ENCODE measurements at places on chromosomes 5 and 9.

GRCh38 chr9:121319383-121319780 is 50.7 kb downstream of the STOM start:
- DNase-seq, result no peak

DNA sequence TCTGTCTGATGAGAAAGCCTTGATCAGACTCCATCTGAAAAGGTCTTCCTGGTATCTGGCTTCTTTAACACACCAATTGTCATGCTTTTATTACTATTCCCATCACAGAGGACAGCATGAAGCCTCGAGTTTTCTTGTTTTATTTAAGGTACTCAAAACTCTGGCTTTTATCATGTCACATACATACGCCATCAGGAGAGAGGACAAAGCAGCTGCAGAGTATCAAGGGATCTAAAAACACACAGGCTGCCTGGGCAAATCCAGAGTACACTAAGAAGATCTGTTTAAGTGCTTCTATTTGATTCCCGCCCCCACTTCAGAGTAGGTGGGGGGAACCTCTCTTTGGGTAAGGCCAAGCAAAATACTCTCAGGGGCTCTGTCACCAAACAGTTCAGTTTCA is 277.2 kb downstream of the SPOCK1 start:
- no peak for DNase-seq

DNA sequence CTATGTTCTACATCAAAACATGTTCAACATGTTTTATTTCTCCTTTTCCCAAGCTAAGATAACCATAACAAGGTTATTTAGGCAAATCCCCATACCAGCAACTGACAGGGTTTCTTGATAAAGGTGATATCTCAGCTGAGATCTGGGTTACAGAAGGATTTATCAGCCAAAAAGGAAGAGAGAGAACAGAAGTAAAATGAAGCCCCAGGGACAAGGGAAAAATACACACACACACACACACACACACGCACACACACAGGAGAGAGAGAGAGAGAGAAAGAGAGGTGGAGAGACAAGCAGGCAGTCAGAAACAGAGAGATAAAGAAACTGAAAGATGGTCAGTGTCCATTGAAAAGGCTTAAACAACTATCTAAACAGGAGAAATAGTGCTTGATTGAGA is 19.7 kb upstream of the MLLT3 start:
- DNase-seq, result no peak

DNA sequence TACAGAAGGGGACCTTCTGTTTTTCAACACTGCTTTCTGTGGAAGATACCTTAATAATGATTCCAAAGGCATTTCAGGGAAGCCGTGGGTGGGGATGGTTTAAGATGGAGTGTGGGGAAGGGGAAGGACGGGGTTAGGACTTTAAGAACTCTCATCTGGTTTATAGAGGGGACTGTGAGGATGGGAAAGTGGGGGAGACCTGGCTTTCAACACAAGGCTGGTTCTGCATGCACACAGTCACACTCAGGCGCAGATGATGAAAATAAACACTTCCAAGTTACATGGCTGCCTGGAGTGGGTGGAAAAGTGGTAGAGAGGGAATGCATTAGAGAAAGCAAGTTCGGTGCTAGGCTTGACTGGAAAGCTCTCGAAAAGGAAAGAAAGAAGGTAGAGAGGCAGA is 4.9 kb downstream of the MSANTD3 start:
- DNase-seq, result no peak

- DNase-seq, result no peak
Observed at GRCh38 chr5:77751328-77752023, 24.7 kb downstream of the TBCA start.

- DNase-seq, result no peak
Observed at GRCh38 chr5:123520677-123521247, 8.8 kb downstream of the CSNK1G3 start.

GRCh38 chr9:98977246-98977714 is 33.6 kb downstream of the COL15A1 start:
- no peak for DNase-seq

GRCh38 chr9:6086006-6086655 is 70.7 kb upstream of the RANBP6 start:
- DNase-seq, result no peak

DNA sequence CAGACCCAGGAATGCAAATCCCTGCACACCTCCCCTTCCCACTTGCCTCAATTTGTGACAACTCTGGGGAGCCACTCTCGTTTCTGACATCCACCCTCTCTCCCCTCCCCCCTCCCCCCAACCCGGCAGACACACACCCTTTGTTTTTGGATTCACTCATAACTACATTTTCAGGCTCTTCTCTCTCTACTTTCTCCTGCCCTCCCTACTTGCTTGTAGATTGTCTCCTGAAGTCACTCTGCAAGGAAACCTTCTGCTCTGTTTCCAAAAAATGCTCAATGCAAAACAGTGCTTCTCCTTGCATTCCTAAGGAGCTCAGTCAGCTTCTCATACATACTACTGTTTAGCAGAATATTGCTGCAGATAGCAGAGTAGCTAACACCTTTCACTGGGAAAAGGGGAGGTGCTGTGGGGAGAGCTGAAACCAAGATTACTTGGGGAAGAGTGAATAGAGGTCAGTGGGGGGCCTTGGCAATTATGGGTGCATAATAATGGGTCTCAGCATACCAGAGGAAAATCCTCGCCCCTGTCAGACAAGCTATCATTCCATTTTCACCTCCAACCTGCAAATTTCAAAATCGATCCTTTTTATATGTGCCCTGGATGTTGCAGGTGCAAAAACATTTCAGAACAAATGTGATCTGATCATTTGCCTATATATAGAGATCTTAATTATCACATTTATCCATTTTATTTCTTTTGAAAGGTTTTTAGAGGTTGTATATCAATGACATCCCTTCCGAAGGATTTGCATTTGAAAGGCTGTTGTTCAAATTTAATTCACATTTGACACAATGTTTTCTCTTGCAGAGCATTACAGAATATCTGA is 1860.7 kb upstream of the WWC1 start:
- no peak for DNase-seq

DNA sequence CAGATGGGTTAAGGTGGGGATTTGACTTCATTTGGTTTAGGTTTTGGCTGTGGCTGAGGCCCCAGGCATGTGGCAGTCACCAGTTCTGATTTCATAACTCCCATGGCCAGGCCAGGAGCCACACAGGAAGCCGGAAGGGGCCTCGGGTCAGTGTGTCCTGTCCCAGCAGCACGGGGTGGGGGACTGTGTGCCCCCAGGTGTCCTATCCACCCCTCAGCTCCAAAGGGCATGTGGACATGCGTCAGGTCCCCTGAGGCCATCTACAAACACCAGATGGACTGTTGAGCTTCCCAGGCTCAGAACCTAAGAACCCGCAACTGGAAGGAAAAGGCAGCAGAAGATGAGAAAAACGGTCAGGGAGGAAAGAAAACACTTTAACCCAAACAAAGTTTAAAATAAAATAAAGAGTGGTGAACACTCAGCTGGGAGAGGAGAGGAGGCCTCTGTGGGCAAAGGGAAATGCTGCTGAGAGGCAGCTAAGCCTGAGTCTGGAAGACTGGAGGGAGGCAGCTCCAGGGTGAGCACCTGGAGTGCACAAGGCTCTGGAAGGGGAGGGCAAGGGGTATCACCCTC is 260.8 kb downstream of the AUH start:
- DNase-seq, result no peak

- no peak for DNase-seq
Observed at GRCh38 chr5:59593439-59594007, 300.0 kb downstream of the PDE4D start.

DNA sequence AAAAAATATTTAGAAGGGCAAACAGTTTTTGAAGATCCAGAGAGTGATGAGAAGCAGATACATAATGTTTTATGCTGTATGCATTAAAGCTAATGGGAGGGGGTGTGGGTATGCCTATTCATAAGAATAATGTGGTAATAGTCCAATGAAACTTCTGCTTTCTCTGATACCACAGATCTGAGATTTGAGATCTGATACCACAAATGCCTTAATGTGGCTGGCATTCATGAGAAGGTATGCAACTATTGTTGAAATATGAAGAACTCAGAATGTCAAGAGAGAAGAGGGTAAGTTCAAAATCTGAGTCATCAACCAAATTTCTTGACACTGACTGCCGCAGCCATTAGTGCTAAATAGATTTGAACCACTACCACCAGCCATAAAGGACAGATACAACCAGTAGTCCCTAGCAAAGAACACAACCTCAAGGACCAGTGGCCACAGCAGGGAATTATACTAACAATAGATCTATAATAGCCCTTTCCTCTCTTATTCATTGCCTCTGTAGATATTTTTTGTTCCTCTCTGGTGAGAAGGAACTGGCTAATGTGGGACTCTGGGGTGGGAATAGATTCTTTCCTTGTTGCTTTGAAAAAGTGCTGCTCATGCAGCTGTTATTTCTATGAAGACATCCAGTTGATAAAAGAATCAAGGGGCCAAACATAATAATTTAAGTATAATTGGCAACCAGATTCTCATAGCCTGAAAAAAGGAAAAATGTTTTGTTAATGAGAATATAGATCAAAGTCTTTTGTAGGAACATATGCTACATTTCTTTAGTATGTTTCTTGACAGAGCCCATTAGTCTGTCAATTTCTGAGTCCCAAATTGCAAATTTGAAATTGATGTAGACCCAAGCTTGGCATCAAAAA is 256.5 kb upstream of the ZNF608 start:
- no peak for DNase-seq

GRCh38 chr9:37961351-37961750 is 57.4 kb upstream of the SLC25A51 start:
- DNase-seq, result no peak

- no peak for DNase-seq
Observed at GRCh38 chr5:148829734-148830133, 3.3 kb downstream of the ADRB2 start.

DNA sequence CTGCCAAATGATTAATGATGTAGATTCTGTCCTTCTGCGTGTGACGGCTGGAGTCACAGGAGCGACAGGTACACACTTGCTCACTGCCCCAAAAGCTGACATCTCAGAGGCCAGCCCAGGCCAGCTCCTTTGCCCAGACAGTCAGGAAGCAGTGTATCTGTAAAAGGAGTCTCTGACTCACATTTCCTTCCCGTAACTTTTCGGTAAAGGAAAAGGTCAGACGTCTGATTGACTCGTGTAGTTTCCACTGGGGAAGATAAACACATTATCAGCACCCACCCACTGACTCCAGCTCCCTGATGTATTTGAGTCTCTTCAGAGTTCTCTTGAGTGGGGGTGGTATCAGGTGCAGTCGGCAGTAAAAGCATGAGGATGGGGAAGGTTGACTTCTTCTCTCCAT is 64.4 kb upstream of the WWC1 start:
- DNase-seq, result no peak

- DNase-seq, result no peak
Observed at GRCh38 chr9:107070586-107070985, 207.6 kb downstream of the ZNF462 start.

DNA sequence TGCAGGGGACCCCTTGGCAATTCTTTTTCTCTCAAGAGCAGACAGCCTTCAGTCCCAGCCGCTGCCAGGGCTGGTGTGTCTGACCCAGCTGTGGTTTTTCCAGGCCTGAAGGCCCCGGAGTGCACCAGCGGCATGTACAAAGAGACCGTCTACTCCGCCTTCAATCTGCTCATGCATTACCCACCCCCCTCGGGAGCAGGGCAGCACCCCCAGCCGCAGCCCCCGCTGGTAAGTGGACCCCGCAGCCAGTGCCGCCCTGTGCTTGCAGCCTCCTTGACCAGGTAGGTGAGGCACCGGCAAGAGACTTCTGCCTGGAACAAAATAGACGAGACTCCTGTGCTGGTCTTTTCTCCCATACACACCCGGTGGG is 1.3 kb downstream of the TCF7 start:
- no peak for DNase-seq

GRCh38 chr9:71552480-71552879 is 215.8 kb downstream of the CEMIP2 start:
- no peak for DNase-seq

Data from anterior cingulate cortex (tissue), 58 donors.